ENCODE measurements at places on chromosomes 3 and 15.

DNA sequence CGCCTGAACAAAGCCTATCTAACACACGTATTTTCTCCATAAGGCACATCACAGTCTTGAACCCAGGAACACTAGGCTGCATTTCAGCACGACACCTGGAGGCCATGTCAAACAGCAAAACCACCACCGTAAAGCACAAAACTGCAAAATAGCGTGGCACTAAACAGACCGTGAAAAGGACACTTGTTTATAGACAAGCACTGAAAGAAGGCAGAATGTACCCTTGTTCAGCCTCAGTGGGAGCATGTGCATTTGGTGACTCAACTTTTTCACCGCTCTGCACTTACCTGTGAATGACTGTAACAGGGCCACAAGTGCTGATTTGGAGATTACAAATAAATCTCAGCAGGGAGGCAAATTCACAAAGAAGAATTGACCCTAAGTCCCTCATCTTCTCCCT, 80.8 kb downstream of the ISG20 start:
- no peak for DNase-seq

GRCh38 chr15:52523647-52524046, 5.0 kb downstream of the MYO5A start:
- no peak for DNase-seq

DNA sequence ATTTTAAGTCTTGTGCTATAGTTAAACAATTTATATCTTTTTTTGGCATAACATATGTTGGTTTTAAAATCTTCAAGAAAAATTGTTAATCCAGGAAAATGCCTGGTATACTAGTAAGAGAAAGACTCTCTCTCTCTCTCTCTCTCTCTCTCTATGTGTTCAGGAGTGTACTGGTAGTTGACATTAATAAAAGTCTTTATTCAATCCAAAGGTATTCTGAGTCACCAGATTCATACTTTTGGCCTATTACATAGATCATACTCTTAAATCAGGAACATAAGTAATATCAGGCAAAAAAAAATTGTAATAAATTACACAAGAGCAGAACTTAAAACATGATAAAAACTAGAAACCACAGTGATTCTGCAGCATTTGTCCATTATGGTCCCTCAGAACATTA, 70.2 kb downstream of the TFG start:
- no peak for DNase-seq

DNA sequence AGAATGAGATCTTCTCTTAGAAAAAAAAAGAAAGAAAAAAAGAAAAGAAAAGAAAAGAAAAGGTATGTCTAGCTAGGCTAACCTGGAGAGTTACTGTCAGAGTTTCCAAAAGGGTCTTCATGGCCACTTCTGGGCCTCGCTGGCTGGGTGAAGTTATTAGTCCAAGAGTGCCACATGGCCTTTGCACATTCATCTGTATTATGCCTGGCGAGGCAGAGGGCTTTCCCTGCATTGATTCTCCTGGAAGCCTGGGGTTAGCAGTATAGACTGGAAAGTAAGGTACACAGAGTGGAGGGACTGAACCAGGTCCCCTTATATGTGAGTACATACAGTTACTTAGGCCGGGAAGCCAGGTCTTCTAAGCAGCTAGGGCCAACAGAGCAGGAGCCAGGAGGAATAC, 54.8 kb upstream of the CGNL1 start:
- DNase-seq, result no peak

GRCh38 chr15:55615445-55615844, 27.3 kb upstream of the PYGO1 start:
- DNase-seq, result no peak

- no peak for DNase-seq
These were observed at the start of gene ADGRG7 for GRCh38 chr3:100609305-100609704. TSS of gene ADGRG7 (plus strand) at chr3:100609601. CDS start at chr3:100609857, 256 bp downstream.
